NCI-H774 (cell line): ENCODE measurements at places on chromosomes 2 and 18.

DNA sequence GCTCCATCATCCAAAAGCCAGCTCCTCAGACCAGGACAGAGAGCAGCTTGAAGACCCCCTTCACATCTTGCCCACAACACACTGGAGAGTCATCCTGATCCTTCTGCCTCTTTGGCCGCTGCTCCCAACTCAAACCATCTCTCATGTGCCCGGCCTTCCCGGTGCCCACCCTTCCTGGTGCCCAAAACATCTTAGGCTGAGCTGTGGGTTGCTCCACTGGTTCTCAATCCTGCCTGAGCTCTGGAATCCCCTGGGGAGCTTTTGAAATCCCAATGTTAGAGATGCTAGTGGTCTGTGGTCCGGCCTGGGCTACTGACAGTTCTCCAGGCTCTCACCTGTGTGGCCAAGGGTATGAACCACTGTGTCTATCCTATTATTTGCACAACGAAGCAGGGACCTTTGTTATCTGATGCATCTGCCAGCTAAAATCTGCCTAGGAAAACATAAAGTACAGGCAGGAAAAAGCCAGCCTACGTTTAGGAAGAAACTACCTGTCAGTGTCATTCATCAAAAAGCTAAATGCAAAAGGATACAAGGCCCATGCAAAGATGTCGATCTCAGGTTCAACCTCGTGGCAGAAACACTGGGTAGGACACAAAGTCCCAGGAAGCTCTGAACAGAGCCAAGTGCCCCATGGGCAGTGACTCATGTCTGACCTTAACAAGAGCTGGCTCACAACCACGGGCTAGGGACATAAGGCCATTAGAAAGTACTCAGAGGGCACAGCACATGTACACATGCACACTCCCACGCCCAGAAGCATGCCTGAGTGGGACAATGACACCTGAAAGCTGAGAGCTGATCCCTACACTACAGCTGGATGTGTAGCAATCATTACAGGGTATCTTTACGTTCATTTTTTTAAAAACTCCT, 30.8 kb downstream of the TBC1D8 start:
- peak; percentile 10 for DNase-seq

GRCh38 chr18:35088921-35089320, 47.7 kb downstream of the MAPRE2 start:
- DNase-seq: no peak

DNA sequence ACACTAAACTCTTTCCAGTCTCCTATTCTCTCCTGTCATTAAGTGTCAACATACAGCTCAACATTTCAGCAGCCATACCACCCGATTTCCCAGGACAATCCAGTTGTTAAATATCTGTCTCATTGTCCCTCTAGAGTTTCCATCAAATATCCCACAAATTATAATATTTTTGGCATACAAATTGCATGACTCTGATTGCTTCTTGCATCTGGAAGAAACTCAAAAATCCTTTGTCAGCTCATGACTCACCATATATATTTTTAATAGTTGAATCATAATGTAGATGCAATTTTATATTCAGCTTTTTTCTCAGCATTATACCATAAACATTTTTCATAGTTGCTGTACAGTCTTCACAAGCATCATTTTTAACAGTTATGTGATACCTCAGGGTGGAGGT, 7.2 kb downstream of the SLC30A3 start:
- no peak for DNase-seq

- no peak for DNase-seq
Observed at GRCh38 chr18:49625021-49625691, 63.3 kb downstream of the LIPG start.

DNA sequence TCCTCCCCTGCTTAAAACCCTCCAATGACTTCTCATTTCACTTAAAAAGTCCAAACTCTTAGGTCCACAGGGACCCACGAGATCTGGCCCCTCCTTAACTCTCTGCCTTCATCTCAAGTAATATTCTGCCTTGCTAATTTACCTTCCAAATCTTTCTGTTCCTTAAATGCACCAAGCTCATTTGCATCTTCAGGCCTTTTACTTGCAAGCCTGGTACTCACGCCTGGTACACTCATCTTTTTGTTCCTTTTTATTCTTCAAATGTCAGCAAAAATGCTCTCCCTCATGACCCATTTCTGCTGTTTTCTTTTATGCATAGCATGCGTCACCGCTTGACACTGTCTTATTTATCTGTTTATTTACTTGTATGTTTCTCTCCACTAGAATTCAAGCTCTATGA, 2.7 kb upstream of the WIPF1 start:
- DNase-seq: no peak

GRCh38 chr2:229344151-229344551, 73.1 kb upstream of the PID1 start:
- DNase-seq: no peak

DNA sequence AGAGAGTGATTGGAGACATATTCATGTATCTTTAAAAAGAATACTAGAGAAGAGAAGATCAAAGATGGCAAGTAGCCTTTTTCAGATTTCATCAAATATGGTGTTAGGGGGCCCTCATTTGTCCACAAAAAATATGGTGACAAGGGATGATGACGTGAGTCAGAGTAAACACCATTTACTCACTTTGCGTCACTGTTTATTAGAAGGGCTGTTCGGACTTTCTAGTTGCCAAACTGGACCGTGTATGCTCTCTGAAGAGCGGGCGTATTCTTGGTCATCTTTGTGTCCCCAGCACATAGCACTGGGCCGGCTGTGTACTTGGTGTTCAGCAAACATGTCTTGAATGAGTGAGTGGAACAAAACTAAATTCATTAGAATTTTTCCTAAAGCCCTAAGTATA, 37.5 kb downstream of the TTC39C start:
- DNase-seq: peak; percentile 24

DNA sequence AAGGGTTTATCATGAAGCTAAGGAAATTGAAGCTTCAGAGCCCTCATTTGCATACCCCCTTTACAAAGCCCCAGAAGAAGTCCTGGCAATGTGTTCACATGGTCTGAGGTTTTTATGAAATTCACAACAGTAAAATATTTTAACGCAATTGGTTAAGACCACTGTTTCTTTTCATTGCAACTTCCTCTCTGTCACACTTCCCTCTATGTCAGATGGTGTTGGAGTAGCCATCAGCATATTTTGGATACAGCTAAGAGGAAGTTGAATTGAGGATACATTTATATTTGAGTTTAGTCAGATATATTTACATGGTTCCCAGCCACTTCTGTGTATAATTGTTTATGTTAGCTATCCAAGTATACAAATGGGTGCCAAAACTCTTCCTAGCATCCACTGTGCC, 170.0 kb downstream of the TXNL1 start:
- DNase-seq: no peak

- no peak for DNase-seq
Observed at GRCh38 chr2:58319481-58319880, 78.4 kb upstream of the FANCL start.

GRCh38 chr2:230932556-230933511, 7.8 kb upstream of the GPR55 start:
- DNase-seq: no peak

- DNase-seq: no peak
Observed at GRCh38 chr2:105571445-105571987, 172.7 kb upstream of the FHL2 start.

- no peak for DNase-seq
Observed at GRCh38 chr2:143051465-143051864, 77.8 kb upstream of the ARHGAP15 start.

GRCh38 chr2:144848423-144848822, 328.5 kb upstream of the ZEB2 start:
- DNase-seq: no peak

DNA sequence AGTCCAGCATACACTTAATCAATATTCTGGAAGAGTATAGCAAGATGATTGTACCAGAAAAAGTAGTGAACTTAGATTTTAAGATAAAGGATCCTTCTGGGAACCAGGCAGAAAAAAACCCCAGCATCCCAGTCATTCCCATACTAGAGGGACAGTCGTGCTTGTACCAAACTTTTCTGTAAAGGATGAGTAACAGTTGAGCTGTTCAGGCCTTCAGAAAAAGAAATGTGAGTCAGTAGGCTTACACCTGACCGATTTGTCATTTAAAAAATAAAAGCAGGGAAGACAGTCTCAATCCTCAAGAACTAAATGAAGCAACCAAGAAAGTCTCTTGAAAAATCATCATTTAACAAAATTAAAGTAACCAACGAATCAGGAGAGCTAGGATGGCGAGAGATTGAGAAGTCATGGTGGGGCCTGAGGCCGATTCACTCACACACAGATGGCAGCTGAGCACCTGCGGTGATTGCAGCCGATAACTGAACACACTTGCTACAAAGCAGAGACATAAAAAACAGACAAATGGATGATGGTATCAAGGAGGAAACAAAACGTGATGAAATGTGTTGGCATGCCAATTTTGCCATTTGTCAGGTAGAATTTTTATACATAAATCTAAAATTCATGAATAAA, 170.0 kb upstream of the ALKAL2 start:
- no peak for DNase-seq

GRCh38 chr2:129347486-129348217, 631.8 kb upstream of the RAB6C start:
- DNase-seq: no peak

- no peak for DNase-seq
Observed at GRCh38 chr2:39546937-39547336, 109.9 kb upstream of the MAP4K3 start.

DNA sequence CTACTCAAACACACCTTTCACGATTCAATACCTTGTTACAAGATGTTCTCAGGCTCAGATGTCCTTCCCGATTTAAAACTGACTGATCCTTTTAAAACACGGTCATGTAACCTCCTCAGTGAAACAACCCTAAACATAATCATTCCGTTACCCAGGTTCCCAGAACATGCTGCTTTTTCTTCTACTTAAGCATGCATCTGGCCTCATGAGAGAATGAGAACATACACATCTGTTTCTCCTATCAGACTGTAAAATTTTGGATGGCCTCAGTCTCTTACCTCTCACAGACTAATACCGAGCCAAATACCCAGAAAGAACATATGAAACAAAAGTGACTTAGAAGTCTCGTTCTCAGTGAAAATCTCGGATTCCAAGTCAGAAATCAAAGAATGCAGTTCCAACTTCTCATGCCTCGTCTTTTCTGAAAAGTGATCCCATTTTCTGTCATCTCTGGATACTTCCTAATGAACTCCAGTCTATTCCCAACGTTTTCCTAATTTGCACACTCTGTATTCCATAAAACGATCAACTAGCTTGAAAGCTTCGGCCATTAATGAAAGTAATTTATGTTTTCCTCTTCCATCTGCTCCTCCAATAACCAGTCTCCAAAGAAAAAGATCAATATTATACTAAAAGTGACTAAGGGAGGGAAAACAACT, 919 bp downstream of the SF3B1 start:
- DNase-seq: no peak

DNA sequence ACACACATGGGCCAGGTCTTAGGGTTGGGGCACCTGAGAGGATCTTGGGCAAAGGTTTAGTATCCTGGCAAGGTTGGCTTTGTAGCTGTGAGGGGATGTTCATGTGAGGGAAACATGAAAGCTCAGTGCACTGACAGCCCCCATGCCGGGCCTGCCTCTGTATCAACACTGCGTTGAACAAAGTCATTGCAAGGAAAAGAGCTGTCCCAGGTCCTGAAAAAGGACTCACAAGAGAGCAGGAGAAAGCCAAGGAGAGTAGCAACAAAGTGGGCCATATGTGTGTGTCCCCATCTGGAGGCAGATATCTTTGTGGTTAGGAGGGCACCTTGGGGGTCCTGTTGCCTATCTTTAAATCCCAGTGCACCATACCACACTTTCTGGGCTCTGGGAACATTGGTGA, 237.8 kb upstream of the THSD7B start:
- DNase-seq: no peak

DNA sequence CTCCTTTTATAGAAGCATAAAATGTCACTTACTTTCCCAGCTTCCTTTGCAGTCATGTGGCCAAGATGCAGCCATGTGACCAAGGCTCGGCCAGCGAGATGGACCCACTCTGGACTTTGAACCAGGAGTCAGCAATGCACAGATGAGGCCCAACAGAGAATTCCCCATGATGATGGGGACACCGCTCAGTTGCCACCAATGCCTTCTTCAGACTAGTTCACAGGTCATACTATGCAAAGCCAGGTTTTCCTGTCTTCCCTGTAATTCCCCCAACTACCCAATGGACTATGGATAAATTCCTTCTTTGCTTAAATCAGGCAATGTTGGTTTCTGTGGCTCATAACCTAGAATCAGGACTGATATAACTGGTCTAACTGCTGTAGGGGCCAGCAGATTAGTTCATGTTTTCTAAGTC, 22.5 kb upstream of the REL start:
- no peak for DNase-seq

DNA sequence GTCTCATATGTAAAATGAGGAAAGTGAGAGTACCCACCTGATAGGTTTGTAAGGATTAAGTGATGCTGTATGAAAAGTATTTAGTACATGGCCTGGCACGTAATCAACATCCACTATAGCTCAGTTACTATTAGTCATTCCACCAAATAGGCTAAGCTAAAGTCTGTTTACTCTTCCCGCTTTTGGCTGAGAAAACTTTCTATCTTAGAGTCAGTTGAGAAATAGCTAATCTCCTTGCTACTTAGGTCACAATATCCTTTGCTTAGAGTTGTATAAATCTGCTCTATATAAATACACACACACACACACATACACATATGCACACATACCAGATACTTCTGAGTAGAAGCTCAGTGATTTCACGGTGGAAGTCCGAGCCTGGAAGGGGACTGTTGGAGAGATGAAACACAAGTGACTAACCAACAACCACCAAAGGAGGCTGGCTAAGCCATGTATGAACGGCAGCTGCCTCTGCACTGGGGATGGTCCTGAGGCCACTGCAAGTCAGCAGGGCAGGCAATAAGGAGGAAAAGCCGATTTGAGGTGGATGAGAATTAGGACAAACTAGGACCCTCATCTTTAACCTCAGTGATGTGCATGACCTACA, 104.6 kb upstream of the EPHA4 start:
- no peak for DNase-seq

DNA sequence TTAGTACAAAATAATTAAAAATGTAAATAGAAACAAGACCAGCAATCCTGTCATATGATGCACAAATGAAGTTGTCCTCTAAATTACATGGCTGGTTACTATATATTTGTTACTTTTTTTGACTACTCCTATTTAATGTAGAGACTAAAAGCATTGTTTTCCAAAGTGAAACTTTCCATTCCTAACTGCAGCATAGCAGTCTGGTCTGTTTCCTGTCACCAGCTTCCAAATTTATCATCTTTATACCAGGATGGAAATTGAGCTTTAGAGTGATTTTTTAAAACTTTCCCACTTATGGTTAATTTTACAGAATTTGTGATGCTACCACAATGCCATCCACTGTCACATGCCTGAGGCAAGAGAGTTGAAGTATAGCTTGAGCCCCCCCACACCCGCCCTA, 33.5 kb upstream of the RAB27B start:
- DNase-seq: no peak
